Posterior cingulate gyrus (tissue), 11 donors: ENCODE measurements at places on chromosomes 3 and 15.

DNA sequence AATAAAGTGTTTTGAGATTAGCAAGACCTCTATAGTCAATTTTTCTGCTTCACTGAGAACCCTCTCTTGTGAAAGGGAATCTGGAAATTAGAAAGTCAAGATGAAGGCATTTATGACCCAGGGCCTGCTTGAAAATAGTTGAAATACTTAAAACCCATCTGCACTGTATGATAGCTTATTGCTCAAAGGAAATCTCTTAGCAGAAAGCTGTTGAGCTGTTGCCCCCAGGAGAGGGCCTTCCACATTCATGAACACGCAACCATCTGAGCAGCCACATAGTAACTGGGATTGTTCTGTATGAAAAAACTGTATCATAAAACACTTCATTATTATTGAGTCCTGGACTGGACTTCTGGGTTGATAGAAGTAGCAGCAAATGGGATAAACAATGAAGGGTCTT is 106.4 kb upstream of the PTX3 start:
- DNase-seq = no peak

DNA sequence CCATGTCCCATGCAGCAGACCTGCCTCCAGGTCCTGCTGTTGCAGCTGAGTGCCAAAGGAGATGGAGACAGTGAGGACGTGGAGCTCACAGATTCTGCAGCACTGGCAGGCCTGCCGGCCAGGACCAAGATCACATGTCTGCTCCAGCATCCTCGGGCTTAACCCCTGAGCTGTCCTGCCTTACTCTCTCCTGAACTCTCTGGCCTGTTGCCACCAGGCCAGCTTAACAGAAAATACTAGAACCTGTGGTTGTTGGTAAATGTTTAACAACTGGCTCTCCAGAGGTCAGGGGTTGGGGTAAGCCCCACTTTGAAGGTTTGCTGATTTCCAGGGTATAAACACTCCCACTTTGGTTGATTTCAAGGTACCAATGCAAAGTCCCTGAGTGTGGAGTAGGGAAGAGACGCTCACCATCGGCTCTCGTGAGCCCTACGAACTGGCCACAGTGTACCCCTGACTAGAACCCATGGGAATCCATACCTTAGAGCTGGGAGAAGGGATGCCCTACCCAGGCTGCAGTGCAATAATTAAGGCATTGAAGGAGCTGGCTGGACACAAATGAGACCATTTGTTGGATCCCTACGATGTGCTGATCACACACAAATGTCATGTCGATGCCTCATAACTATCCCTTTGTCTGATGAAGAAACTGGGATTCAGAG is 147.9 kb downstream of the OR4M2 start:
- no peak for DNase-seq

GRCh38 chr3:113212150-113212843 is 940 bp downstream of the BOC start:
- DNase-seq = peak; percentile 14

GRCh38 chr3:10816019-10816862 is at the start of gene SLC6A11:
Gene SLC6A11 (plus strand): TSS chr3:10816228. CDS start chr3:10816266, 38 bp downstream.
- peak; percentile 38 for DNase-seq

GRCh38 chr15:100343251-100343650 is 1.5 kb upstream of the ADAMTS17 start:
- no peak for DNase-seq

GRCh38 chr15:61762676-61763075 is 297.6 kb downstream of the VPS13C start:
- DNase-seq = no peak

DNA sequence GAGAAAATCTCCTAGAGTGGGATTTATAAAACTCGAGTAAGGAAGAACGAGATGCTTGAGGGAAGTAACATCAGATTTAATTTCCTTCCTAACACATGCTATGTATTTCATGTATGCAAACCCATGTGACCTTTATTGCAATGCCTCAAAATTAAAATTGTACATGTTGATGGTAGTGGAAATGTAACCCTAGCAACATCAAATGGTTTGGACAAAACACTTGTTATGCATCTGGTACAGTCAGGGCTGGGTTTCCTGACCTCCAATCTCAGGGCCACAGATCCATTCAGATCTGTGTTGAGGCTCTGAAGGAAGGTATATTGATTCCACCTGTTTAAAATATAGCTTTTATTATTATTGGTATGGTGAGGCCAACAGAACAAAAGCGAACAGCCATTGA is 246.0 kb downstream of the WNT5A start:
- no peak for DNase-seq

- no peak for DNase-seq
Observed at GRCh38 chr3:27661797-27662196, 60.3 kb downstream of the EOMES start.

- DNase-seq = no peak
Observed at GRCh38 chr3:138873471-138874278, 38.9 kb upstream of the PIK3CB start.

DNA sequence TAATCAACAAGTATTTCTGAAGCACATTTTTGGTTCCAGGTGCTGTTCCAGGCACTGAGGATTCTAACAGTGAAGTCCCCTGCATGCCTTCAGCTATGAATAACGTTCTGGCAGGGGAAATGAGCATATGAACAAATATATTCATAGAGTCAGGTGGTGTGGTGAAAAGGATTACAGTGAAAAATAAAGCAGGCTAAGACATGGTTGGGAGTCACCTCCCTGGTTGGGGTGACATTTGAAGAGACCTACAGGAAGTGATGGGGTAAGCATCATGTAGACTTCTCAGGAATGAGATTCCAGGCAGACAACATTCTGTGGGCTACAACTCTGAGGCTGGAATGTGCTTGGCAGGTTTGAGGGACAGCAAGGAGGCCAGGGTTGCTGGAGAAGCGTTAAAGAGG is 15.0 kb downstream of the FRMD4B start:
- no peak for DNase-seq

GRCh38 chr3:66588340-66588847 is 87.6 kb upstream of the LRIG1 start:
- DNase-seq = no peak

DNA sequence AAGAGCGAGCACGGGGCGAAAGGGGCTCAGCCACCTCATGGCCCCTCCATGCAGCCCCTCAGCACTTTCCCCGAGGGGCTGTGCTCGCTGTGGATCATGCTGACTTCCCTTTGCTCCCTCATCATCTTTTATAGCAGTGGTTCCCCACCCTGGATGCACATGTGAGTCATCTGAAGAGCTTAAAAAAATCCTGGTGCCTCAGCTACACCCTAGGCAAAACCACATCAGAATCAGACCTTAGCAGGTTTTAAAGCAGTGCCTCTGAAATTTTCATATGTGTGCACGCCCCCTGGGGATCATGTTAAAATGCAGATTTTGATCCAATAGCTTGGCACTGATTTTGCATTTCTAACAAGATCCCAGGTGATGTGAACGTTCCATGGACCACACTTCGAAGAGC is 50.9 kb downstream of the FEM1B start:
- DNase-seq = no peak

- DNase-seq = no peak
Observed at GRCh38 chr15:73856458-73857192, 16.7 kb upstream of the TBC1D21 start.
